ENCODE measurements at places on chromosomes 1 and 21.

- DNase-seq, result no peak
Measured at GRCh38 chr1:66834926-66835325, 33.9 kb upstream of the INSL5 start.

- no peak for DNase-seq
Measured at GRCh38 chr1:83706354-83706938, 292.5 kb downstream of the TTLL7 start.

GRCh38 chr1:90394247-90394646, 322.9 kb downstream of the BARHL2 start:
- no peak for DNase-seq

DNA sequence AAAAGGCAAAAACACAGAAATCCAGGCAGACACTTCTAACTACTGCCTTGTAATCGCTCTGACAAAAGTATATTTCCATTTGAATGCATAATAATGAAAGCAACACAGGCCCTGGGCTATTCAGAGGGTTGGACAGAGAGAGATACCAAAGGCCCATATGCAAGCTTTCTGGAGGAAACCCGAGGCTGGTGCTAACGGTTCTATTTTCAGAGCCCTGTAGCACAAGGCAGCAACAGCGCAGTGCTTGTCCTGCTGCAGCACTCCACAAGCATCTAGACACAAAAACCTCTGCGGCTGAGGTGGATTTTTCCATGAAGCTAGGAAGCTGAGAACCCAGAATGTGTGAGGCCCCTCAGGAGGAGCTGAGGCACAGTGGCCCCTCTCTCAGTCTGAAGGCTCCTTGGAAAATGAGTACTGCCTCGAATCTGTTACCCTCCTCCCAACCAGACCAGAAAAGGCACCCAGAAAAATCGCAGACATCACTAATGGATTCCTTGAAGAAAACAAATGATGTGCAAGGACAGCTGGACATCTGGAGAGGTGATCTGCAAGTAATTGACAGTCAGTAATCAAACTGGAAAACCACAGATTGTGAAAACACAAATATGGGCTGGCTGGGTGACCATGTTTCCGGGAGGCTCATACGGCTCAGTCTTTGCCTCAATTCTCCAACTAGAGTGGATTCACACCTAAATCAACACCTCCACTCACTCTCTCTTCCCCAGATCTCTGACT, 54.0 kb downstream of the COLGALT2 start:
- no peak for DNase-seq
